Endodermal cell (in vitro differentiated cells): ENCODE measurements at places on chromosomes 1 and 21. TPM values are rescaled to one million over a fixed set of nuclear protein-coding genes. Genes with fewer than 3 reads are reported as not detected.

DNA sequence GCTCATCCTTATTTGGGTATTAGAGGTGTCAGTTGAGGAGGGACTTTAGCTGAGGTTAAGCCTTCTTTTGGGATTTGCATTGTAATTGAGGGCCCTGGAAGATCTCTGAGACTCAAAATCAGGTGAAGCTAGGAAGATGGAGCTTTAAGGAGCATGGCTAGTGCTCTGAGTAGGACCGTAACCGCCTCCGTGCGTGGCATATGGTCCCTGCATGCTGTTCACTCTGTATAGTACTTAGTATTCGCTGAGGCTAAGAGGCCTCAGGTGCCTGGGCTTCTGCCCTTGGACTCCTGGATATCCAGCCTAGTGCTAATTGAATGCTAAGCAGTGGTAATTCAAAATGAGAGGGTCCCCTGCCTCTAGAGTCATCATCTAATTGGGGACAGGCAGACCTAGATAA lies 22.5 kb downstream of the NSUN4 start:
- DNase-seq = no peak

- peak; percentile 94 for DNase-seq
These were observed 12.0 kb downstream of the UBE2Q1 start for GRCh38 chr1:154546264-154547063.

GRCh38 chr1:215878128-215878527 lies 311.0 kb downstream of the KCTD3 start:
- no peak for DNase-seq

GRCh38 chr1:245599371-245600174 lies 444.8 kb downstream of the KIF26B start:
- DNase-seq = peak; percentile 51

TNFRSF18 gene
- total RNA-seq = 1.2 and 1.7 TPM in 2 replicates

AIRE gene
- total RNA-seq = 1.2 to 4.0 TPM (median 1.2 TPM) in 3 replicates

SELE gene
- total RNA-seq = not detected in 3 replicates

RIPK4 gene
- 8.3 and 8.4 TPM in 2 replicates for total RNA-seq

OR2T11 gene
- total RNA-seq = not detected in 2 replicates
